ENCODE measurements at places on chromosomes 5 and 9.

GRCh38 chr9:5445886-5446285 lies 4.5 kb upstream of the CD274 start:
- DNase-seq, result no peak

DNA sequence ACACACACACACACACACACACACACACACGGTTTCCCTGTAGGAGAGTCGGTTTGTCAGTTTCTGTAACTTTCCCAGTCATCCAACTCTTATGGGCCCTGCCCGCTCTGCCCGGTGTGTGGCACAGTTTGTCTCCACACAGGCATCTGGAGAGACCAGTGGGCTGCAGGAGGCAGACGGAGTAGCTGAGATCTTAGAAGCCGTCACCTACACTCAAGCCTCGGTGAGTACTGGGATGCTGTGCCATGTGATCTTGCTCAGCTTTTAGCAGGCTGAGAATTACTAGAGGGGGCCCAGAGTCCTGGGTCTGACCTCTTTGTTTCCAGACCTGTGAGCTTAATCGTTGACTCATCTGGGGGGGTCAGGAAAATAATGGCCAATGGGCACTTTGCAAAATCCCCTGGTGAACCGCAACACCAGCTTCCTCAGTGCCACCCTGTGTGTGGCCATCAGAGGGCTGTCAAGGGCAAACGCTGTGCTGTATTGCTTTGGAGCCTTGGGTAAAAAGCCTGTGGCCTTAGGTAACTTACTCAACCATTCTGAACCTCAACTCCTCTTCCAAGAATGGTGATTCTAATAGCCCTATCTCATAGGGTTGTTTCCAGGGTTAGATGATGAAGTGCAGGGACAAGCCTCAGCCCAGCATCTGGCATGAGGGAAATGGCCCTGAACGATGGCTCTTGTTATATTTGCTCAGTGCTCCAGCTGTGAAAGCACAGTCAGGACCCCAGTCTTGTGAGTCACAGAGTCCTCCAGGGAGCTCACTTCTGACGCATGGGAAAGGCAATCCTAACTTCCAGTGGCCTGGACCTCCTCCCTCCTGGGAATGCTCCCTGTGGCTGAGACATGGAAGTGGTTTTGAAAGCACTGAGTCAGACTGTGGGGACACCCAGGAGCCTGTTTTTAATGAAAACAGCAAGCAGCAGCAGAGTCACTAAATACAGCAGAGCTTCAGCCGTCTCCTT lies 45.6 kb downstream of the COL15A1 start:
- no peak for DNase-seq

DNA sequence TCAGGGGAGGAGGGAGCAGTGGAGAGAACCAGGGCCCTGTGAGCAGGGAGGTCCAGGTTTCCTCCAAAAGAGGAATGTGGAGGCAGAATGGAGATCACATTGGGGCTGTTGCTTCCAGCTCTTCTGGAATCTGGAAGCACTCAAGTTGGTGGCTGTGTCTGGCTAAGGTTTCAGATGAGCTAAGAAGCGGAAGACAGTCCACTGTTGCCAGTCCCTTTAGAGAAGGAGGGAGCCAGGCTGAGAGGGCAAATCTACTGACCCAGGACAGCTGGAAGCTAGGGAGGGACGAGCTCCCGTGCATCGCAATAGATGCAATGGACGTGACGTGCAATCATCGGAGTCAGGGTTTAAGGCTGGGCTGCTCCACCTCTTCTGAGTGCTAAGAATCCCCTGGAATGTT lies 71.2 kb downstream of the TENT4A start:
- no peak for DNase-seq

GRCh38 chr5:136820848-136821247 lies 455.5 kb upstream of the TRPC7 start:
- DNase-seq, result no peak

GRCh38 chr5:35188031-35188457 lies 42.2 kb downstream of the PRLR start:
- no peak for DNase-seq

GRCh38 chr5:138452720-138453119 lies 12.6 kb upstream of the EGR1 start:
- DNase-seq, result no peak

- no peak for DNase-seq
Observed at GRCh38 chr5:66959653-66960052, 236.9 kb downstream of the CD180 start.

GRCh38 chr5:148923023-148923422 lies 96.6 kb downstream of the ADRB2 start:
- no peak for DNase-seq

GRCh38 chr5:73116506-73116905 lies 3.9 kb upstream of the TMEM171 start:
- no peak for DNase-seq

DNA sequence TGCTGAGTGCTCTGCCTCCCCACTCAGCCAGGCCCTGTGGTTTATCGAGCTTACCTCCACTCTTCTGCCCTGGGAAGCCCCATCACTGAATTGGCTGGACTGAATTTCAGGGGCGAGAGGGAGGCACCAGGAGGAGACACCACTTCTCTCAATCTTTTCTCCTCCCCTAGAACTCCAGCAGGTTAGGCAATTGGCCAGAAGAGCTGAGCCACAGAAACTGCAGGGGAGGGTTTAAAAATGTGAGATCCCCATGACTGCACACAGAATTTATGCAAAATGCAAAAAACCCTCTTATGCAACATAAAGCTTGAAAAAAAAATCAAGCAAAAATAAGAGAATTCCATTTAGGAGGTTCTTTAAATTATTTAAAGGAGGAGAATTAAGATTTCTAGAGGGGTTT lies 29.9 kb downstream of the TUT7 start:
- DNase-seq, result no peak

GRCh38 chr9:132121021-132121420 lies 40.8 kb upstream of the NTNG2 start:
- DNase-seq, result no peak

DNA sequence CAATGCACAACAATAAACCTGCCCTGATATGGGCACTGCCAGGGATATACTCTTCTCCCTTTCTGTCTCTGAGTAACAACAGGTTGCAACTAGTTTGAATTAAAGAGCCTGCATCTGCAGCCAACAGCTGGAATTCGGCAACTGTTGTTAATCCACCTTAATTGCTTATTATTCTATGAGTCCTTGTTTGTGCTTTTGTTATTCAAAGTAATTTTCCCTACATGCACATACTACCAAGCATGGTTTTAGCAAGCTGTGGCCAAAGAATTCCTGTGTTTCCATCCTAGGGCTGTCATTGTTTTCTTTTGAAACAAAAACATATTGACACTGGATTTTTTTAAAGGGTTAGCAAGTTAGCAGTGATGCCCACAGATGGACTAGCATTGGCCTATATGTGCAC lies 171.5 kb downstream of the EFNA5 start:
- DNase-seq, result no peak

DNA sequence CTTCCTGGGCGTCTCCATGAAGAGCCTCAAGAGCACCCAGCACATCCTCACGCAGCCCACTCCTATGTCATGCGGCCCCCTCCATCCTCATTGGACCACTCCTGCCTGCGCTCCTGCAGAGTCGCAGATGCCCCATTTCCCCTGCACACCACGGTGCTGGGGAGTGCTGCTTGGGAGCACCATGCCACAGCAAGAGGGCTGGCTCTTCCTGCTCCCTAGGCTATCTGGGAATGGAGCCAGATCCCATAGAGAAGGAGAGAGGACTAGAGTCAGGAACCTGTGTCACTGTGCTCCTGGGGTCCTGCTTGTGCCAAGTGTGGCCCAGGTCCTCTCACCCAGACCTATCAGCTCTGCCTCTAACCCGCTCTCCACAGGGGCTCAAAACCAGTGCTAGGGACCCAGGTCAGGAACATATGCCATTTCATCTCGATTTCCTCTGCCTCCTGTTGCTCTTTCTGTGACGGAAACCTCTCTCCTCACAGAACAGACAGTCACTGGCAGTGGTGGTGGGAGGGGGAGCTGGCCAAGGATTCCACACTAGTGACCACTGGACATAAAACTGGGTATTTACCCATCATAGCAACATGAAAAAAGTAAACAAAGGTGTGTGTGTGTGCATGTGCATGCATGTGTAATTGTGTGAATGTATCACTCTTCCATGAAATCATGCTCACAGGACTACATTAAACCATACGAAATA lies 178.4 kb downstream of the TTLL11 start:
- no peak for DNase-seq

DNA sequence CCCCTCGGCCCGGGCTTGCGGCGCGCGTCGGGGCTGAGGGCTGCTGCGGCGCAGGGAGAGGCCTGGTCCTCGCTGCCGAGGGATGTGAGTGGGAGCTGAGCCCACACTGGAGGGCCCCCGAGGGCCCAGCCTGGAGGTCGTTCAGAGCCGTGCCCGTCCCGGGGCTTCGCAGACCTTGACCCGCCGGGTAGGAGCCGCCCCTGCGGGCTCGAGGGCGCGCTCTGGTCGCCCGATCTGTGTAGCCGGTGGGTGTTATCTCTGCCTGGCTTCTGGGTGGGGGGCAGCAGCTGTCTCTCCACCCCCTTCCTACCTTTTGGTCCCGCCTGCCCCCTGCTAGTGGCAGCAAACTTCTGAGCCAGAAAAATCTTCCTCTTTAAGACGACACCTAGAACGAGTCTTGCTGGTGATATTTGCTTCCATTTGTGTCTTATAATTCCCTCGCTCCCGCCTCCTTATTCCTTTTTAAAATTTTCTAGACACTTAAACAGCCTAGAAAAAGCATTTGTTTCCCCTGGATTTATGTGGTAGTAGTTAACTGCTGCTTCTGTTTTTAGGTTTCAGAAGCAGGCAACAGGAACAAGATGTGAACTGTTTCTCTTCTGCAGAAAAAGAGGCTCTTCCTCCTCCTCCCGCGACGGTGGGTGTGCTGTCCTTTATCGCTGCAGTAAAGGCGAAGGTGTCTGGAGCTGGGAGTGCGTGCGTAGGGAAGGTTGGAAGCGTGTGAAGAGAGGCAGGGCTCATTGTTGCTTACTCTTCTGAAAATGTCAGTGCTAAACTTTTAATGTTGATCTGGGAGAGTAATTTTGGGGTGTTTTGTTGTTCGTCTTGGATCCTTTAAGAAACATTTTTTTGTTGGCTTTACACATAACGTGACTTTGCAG lies 554 bp downstream of the JAK2 start:
- DNase-seq, result peak; percentile 41

DNA sequence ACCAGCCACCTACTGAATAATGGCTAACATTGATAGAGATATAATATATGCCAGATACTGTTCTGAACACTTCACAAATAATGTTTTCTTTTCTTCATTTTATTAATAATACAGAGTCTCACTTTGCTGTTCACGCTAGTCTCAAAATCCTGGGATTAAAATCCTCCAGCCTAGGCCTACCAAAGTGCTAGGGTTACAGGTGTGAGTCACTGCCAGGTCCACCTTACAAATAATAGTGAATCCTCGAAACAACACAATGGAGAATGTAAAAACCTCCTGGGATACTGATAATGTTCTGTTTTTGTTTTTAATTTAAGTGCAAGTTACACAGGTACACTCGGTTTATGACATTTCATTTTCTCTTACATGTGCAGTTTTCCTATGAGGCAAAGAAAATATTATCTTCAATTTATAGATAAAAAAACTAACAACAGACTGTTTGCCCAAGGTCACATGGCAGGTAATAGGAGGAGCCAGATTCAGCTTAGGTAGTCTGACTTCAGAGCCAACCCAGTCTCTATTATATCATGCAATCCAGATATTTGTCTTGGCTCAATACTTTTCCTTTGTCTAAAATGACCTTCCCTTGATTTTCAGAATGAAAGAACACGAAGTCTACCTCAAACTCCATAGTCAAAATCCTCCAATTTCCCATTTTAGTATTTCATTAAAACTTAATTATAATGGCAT lies 7.8 kb downstream of the ZFR start:
- no peak for DNase-seq

DNA sequence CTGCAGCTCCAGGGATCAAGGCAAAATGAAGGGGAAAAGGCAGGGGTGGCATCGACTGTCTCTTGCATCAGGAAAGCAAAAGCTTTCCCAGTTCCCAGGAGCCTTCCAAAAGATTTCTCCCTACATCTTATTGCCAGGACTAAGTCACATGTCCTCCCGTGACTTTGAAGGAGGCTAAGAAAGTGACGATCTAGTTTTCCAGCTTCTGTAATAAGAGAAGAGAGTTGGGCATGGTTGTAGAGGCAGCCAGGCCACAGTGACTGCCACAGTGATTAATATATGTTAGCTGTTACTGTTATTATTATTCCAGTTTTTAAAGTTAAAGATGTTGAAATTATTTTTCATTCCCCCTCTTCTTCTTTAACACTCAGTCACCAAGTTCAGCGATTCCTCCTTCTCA lies 77.1 kb downstream of the RMI1 start:
- DNase-seq, result no peak

DNA sequence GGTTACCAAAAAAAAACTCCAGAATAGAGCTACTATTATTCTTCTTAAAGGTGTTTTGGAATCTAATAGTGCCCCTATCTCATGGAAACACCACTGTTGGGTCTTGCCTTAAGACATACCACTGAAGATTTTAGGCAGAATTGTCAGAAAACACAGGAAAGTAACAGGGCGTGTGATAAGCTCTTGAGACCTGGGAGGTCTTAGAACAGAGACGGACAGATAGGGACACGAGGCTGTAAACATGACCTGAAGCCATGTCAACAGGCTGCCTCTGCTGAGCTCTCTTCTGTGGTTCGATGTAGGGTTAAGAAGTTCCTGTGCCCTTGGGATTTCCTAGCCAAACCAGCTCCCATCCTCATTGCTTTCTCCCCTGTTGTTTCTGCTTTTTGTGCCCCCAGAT lies 69.3 kb downstream of the CTSL start:
- DNase-seq, result no peak

DNA sequence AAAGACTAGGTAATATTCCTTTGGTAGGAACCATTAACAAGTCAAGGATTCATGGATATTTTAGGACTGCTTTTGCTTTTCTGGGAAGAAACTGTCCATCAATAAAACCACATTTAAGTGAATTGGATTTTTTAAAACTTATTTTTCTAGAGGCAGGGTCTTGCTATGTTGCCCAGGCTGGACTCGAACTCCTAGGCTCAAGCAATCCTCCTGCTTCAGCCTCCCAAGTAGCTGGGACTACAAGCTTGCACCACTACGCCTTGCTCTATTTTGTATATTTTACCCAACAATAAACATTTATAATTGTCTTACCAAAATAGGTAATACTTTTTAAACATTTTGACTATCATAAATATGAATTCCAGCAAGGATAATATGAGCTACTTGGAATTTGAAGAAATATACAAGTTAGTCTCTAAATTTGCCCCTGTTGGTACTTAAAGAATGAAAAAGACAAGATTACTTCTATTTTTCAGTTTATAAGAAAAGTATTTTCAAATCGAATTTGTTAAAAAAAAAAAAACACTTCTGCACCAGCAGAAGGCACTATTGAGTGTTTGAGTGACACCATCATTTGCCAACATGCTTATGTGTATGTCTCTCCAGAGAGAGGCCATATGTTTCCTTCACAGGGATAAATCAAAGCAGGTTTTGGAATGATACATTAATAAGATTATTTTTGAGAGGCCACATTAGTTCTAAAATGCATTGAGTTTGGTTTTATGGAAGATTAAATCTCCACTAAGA lies 60.0 kb upstream of the CARTPT start:
- DNase-seq, result no peak

- DNase-seq, result peak; percentile 16
Observed at GRCh38 chr9:131361202-131361833, 32.6 kb upstream of the PRRC2B start.

- no peak for DNase-seq
Observed at GRCh38 chr5:155193029-155193428, 179.5 kb downstream of the KIF4B start.

- no peak for DNase-seq
Observed at GRCh38 chr9:26244661-26245451, 566.6 kb upstream of the TUSC1 start.
